CD4-positive, alpha-beta memory T cell (primary cell): ENCODE measurements at places on chromosomes 1 and 21. TPM values are rescaled to one million over a fixed set of nuclear protein-coding genes. Genes with fewer than 3 reads are reported as not detected.

DNA sequence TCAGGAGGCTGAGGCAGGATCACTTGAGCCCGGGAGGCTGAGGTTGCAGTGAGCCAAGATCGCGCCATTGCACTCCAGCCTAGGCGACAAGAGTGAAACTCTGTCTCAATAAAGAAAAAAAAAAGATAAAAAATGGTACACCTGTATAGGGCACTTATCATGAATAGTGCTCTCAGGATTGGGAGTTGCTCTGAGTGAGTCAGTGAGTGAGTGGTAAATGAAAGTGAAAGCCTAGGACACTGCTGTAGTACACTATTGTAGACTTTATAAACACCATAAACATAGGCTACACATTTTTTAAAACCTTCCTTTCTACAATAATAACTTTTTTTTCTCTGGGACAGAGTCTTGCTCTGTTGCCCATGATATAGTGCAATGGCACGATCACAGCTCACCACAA is 16.8 kb downstream of the PHTF1 start:
- no peak for DNase-seq

- DNase-seq, result no peak
These were observed 159.5 kb upstream of the PTBP2 start for GRCh38 chr1:96562094-96562493.

GRCh38 chr1:156667610-156667967 is 9.6 kb downstream of the NES start:
- DNase-seq, result no peak

- peak; percentile 19 for DNase-seq
These were observed 22.2 kb downstream of the FMOD start for GRCh38 chr1:203328714-203329122.

DNA sequence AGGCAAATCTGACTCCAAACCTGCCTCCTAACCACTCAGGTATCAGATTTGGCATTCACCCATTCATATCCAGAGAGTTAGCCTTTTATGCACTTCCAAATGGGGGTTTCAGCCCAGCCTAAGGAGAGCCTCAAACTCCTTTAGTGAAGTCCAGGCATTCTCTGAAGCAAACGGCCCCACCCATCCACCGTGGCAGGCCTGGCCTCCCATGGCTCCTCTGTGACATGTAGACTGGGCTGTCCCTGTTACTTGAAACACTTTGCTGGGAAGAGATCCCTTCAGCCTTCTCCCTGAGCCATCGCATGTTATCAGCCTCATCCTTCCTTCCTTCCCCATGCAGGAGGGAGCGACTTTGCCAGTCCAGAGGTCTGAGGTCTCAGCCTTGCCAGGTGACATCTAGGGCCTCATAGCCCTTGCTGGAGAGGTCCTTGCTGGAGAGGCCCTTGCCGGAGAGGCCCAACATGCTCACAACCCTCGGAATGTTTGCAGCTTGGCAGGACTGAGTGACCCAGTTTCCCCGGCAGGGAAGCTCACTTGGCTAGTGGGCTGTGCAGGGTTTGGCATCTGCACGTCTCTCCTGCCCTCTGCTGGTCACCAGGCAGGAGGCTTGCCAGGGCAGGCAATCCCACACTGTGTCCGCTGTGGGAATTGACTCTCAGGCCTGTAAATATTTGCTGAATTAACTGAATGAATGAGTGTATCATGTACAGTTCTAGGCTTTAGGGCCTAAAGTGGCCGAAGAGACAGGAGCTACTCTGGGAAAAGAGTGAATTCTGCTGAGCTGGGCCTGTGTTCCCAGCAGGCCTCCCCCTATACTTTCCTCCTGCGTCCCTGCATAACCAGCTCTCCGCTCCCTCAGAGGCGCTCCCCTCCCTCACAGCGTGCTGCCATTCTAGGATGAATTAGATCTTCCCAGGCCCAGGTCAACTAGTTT is 26.7 kb upstream of the RBM15 start:
- DNase-seq, result peak; percentile 67

- DNase-seq, result no peak
These were observed 90.0 kb downstream of the ASH1L start for GRCh38 chr1:155472491-155473083.

DNA sequence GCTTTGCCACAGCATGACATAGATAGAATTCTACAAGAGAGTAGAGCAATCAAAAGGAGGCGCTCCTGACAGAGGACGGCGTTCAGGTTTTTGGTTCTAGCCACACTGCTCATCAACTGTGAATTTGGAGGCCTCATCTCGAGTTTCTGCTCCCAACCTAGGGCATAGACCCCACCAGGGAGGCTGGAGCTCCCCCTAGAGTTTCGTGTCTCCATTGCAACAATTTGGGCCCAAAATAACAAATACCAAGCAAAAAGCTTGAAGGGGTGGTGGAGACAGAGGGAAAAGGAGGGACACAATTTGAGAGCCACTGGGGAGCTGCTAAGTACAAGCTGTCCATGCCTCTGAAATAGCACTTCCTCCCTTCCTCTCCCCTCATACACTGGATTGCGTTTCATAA is 297.0 kb downstream of the GPATCH2 start:
- no peak for DNase-seq

GRCh38 chr1:163083690-163084089 is 14.5 kb downstream of the RGS4 start:
- no peak for DNase-seq

DNA sequence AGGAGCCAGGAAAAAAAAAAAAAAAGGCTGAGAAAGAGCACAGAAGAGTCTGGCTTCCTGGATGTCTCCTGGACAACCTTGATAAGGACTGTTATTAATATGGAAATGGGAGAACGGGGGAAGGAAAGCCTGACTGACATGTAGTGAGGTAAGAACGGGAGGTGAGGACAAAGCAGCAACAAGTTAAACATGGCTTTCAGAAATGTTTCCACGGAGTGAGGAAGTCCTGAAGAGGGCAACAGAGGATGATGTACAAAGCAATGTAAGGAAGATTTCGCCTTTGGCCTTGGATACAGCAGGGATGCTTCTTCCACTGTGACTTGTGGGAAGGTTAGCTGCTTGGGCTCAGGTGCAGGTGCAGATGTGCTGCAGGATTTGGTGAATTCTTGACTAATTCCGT is 11.9 kb upstream of the NIBAN1 start:
- no peak for DNase-seq

DNA sequence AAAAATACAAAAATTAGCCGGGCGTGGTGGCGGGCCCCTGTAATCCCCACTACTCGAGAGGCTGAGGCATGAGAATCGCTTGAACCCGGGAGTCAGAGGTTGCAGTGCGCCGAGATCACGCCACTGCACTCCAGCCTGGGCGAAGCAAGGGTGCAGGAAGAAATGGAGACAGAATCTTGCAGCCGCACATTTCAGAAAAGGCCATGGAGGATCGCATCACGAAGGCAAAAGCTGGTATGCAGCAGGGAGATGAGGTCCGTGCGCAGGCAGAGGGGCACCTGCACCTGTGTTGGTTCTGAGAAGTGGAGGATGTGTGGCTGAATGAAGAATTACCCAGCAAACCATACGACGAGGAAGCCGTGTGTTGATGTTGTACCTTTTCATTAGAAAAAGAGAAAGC is 53.0 kb upstream of the ABCG1 start:
- DNase-seq, result no peak

The ITLN2 gene
- total RNA-seq, result not detected

The FGR gene
- 2.9 TPM for total RNA-seq

The FAM43B gene
- total RNA-seq, result not detected

The E2F2 gene
- total RNA-seq, result 1.2 TPM

The SERINC2 gene
- 0.11 TPM for total RNA-seq

The SLC35F3 gene
- total RNA-seq, result not detected

The PRAMEF33 gene
- not detected for total RNA-seq

The ADGRL2 gene
- total RNA-seq, result not detected
